ENCODE measurements at places on chromosomes 3 and 15.
A peak's percentile ranks its signal among the peaks of the same experiment; 100 is the strongest.

DNA sequence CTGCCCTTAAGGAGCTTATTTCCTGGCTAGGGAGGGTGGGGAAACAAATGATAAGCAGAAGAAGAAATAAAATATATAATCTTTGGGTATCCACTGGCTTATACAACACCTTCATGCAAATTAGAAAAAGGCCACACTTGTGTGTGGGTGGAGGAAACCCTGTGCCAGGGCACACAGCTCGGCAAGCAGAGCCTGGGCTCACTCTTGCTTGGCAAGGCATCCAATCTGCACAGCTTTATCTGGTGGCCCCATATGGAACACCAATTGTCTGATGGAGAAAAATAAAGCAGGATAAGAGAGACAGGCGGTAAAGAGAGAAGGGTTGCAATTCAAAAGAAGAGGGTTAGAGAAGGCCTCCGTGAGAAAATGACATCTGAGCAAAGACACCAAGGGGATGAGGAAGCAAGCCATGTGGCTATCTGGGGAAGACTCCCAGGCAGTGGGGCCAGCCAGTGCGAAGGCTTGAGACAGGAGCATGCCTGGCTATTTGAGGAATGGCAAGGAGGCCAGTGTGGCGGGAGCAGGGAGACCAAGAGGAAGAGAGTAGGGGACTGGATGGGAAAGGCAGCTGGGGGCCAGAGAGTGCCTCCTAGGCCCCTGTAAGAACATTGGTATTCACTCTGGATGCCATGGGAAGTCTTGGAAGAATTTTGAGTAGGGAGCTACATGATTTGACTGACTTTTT is 22.5 kb upstream of the VPS8 start:
- no peak overlapping the region for H3K27ac ChIP-seq
- H3K27me3 ChIP-seq, result no peaks in the 10 kb centered on the region
- H3K4me1 ChIP-seq, result no peaks in the 10 kb centered on the region
- DNase-seq, result no peak

GRCh38 chr15:57547243-57547755 is 44.4 kb upstream of the MYZAP start:
- H3K4me3 ChIP-seq, result no peak overlapping the region
- DNase-seq, result no peak
- peaks cover 4% of the 10 kb centered on the region for H3K36me3 ChIP-seq
- H3K27me3 ChIP-seq, result no peaks in the 10 kb centered on the region
- H3K4me1 ChIP-seq, result no peaks in the 10 kb centered on the region

GRCh38 chr3:176795891-176796290 is 401.4 kb downstream of the TBL1XR1 start:
- no peaks in the 10 kb centered on the region for H3K36me3 ChIP-seq
- H3K4me3 ChIP-seq, result no peak overlapping the region
- DNase-seq, result no peak
- H3K4me1 ChIP-seq, result no peaks in the 10 kb centered on the region
- H3K27me3 ChIP-seq, result no peaks in the 10 kb centered on the region
- no peak overlapping the region for H3K27ac ChIP-seq

DNA sequence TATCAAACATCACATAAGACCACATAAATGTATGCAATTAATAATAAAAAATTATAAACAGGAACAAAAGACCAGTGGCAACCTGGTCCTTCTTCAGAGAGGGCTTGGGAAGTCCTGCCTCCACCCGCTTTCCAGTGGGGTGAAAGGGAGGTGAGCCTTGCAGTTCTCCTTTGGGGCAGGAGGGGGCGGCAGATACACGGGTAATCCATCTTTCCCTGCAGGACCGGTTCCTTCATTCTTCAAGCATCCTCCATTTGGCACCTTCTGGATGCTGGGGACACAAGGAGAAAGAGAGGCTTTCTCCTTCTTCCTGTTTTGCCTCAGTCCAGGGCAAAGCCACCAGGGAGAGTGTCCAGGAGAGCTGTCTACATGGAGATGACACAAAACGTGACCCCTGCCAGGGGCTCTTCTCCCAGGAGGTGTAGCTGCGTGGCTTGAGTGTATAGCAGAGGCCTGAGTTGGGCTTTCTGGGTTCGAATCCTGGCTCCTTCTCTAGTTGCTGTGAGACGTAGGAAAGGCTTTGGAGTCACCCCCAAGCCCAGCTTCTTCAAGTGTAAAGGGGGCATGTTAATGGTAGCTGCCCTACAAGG is 23.2 kb downstream of the RPLP1 start:
- no peaks in the 10 kb centered on the region for H3K27me3 ChIP-seq
- no peaks in the 10 kb centered on the region for H3K4me1 ChIP-seq
- no peaks in the 10 kb centered on the region for H3K36me3 ChIP-seq
- H3K4me3 ChIP-seq, result no peak overlapping the region

DNA sequence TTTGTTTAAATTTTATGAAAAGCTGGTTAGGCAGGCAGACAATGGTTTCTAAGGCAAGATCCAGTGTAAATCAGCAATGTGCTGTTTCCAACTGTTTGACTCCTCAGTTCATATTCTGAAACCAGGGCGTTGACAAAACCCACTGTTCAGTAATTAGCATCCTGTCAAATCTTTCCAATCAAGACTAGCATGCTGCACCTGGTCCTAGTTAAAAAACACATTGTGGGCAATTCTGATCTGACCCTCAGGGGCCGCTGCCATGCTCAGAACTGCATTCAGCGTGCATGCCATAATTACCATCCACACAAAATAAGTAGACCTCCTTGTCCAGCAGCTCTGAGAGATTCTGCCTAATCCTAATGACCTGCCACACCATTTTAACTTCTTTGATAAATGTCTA is 20.9 kb upstream of the RBP1 start:
- H3K36me3 ChIP-seq, result no peaks in the 10 kb centered on the region
- no peak overlapping the region for H3K27ac ChIP-seq
- H3K4me1 ChIP-seq, result no peaks in the 10 kb centered on the region
- no peak overlapping the region for H3K4me3 ChIP-seq
- no peaks in the 10 kb centered on the region for H3K27me3 ChIP-seq

DNA sequence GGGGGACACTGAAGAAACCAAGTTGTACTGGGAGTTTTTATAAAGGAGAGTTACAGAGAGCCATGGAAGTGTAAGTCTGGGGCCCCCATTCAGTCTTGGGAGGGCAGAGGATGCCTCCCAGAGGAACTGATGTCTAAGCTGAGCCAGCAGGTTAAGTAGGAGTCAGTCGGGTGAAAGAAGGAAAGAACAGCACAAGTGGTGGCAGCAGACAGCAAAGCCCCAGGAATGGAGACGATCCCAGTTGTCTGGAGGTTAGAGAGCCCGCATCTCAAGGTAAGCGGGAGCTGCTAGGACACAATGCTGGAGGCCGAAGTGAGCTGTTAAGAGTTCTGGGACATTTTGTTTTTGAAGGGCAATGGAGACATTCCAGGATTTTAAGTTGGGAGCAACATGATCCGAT is 88.8 kb downstream of the TAMM41 start:
- H3K4me1 ChIP-seq, result no peaks in the 10 kb centered on the region
- no peak for DNase-seq
- no peaks in the 10 kb centered on the region for H3K27me3 ChIP-seq

DNA sequence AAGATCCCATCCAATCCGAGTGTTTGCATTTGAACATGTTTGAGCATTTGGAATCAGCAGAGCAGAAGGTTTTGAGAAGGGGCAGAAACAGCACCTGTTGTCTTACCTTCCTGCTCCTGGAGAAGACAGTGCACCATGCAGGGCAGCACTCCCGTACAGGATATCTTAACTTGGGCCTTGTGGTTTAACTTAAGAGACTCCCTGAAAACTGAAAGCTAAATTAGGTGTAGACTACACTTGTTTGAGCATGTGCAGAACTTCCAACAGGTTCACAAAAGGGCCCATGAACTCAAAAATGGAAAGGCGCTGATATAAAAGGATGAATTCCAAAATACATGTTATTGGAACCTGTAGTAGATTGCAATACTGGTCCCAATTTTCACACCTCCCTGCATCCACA is 175.4 kb upstream of the PRICKLE2 start:
- no peak for DNase-seq
- H3K27me3 ChIP-seq, result no peaks in the 10 kb centered on the region
- no peak overlapping the region for H3K4me3 ChIP-seq
- no peaks in the 10 kb centered on the region for H3K4me1 ChIP-seq
- no peaks in the 10 kb centered on the region for H3K36me3 ChIP-seq
- H3K27ac ChIP-seq, result no peak overlapping the region

- peaks cover 40% of the 10 kb centered on the region for H3K4me1 ChIP-seq
- peak; percentile 53 for DNase-seq
- H3K4me3 ChIP-seq, result no peak overlapping the region
- H3K27me3 ChIP-seq, result no peaks in the 10 kb centered on the region
- H3K27ac ChIP-seq, result peak overlapping the region; percentile 87
Observed at GRCh38 chr15:31262901-31263671, 63.5 kb upstream of the KLF13 start.

GRCh38 chr15:40875991-40876730 is 2.1 kb upstream of the RHOV start:
- H3K4me1 ChIP-seq, result peaks cover 12% of the 10 kb centered on the region
- DNase-seq, result no peak
- H3K27ac ChIP-seq, result no peak overlapping the region
- no peaks in the 10 kb centered on the region for H3K36me3 ChIP-seq

DNA sequence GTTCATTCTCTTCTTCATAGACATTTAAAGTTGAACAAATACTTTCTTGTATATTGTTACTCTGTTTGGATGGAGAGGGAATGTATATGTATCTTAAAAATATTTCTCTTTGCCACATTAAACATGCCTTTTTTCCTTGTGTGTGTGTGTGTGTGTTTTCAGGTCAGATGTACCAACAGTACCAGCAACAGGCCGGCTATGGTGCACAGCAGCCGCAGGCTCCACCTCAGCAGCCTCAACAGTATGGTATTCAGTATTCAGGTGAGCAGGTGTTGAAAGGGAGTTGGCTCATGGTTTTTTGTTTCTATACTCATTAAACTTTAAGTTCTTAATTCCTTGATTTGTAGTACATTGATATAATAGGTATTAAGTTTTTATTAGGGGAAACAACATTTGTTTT is 35.4 kb downstream of the TFG start:
- no peaks in the 10 kb centered on the region for H3K27me3 ChIP-seq
- no peak overlapping the region for H3K4me3 ChIP-seq
- peaks cover 6% of the 10 kb centered on the region for H3K4me1 ChIP-seq
- H3K36me3 ChIP-seq, result peaks cover 54% of the 10 kb centered on the region
- H3K27ac ChIP-seq, result no peak overlapping the region
- no peak for DNase-seq

DNA sequence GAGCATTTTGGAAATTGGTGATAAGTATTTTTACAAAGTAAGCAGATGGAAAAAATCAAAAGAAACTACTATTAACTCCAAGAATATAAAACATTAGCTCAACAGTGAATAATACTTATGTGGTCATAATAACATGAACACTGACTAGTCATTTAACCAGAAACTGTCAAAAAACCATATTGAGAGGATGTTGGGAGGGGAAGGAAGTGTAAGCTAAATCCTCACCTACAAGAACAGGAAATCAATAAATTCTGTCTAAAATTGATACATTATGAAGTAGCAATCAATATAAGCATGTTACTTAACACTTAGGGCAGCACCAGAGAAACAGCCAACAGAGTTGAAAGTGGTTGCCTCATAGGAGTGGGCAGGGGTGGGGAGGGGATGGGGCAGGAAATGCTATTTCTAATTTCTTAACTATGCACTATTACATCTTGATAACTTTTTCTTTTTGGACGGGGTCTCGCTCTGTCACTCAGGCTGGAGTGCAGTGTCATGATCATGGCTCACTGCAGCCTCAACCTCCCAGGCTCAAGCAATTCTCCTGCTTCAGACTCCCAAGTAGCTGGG is 41.7 kb downstream of the CCR3 start:
- no peaks in the 10 kb centered on the region for H3K4me1 ChIP-seq
- H3K4me3 ChIP-seq, result no peak overlapping the region
- no peaks in the 10 kb centered on the region for H3K27me3 ChIP-seq

DNA sequence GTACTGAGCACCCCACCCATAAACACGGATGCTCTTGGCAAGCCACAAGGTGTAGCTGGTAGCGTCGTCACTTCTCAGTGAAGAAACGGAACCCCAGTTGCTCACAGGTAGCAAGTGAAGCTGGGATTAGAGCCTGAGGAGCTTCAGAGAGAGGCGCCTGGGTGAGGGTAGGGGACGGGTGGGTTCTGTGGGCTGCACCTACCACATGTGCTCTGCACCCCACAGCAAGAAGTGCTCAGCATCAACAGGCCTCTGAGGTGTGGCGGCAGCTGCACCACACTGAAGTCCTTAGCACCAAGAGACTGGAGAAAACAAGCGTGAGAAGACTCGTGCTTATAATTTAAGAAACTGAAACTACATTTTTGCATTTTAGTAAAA is 9.8 kb downstream of the MAP6D1 start:
- no peak for DNase-seq
- H3K27me3 ChIP-seq, result no peaks in the 10 kb centered on the region
- H3K36me3 ChIP-seq, result peaks cover 7% of the 10 kb centered on the region
- H3K27ac ChIP-seq, result no peak overlapping the region
- H3K4me3 ChIP-seq, result no peak overlapping the region
- H3K4me1 ChIP-seq, result no peaks in the 10 kb centered on the region

Measured in right lobe of liver (tissue), 6 donors.